ENCODE measurements at places on chromosomes 7 and 10.

- DNase-seq, result no peak
Measured at GRCh38 chr7:74138334-74138867, 35.8 kb upstream of the EIF4H start.

DNA sequence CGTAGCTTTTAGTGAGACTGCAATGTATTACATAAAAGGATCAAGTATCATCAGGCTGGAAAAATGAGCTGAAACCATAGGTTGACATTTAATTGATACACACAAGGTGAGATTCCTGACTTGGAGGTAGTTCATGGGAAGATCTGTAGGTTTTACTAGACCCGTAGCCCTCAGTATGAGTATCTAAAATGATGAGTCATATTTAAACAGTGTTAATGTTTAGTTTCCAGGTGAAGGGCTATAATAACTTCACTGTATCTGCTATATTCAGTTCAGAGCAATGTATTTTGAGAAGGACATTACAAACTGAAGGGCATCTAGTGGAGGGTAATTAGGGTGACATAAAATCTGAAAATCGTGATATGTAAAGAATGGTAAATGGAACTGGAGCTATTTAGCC lies 35.0 kb downstream of the ENTPD1 start:
- no peak for DNase-seq

GRCh38 chr7:132381742-132382472 lies 194.4 kb downstream of the PLXNA4 start:
- DNase-seq, result no peak

GRCh38 chr7:111320133-111320532 lies 229.2 kb downstream of the LRRN3 start:
- no peak for DNase-seq

GRCh38 chr10:120012131-120012400 lies 119.5 kb downstream of the SEC23IP start:
- DNase-seq, result no peak

GRCh38 chr10:122307669-122308416 lies 36.7 kb downstream of the BTBD16 start:
- DNase-seq, result peak; percentile 98

- no peak for DNase-seq
Measured at GRCh38 chr10:86030312-86030711, 336.3 kb downstream of the GRID1 start.

GRCh38 chr7:1532456-1533254 lies 2.2 kb downstream of the MAFK start:
- peak; percentile 84 for DNase-seq

DNA sequence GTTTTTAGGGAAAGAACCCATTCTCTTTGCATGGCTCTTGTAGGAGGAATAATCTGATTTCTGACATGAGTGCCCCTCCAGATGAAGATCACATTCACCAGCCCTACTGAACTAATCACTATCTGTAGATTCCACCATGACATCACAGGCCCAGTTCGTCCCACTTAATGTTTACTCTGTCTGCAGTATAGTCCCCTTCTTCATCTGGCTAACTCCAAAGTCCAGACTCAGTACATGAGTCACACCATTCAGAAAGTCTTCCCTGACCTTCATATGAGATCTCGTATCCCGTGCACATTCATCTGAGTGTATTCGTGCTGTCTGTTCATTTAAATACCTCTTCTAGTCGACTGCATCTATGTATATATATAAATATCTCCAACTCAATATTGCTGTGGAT lies 366.5 kb upstream of the AKR1E2 start:
- no peak for DNase-seq

GRCh38 chr7:1852517-1853430 lies 182.7 kb downstream of the ELFN1 start:
- no peak for DNase-seq

DNA sequence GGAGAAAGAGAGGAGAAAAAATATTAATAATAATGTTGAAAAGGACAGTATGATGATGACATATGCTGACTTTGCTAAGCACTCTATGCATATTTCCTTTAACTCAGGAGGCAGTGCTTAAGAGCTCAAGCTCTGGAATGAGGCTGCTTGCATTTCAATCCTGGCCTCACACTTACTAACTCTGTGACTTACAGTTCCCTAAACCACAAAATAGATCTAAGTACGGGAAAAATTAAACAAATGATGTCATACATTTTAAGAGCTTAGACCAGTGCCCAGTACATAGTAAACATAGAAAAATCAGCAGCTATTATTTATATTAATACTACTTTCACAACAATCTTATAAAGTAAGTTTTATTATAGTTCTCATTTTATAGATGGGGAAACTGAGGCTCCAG lies 61.3 kb downstream of the GFRA1 start:
- DNase-seq, result peak; percentile 91

GRCh38 chr7:118590107-118590506 lies 365.6 kb downstream of the ANKRD7 start:
- no peak for DNase-seq

- no peak for DNase-seq
Measured at GRCh38 chr7:46484906-46485305, 563.8 kb upstream of the IGFBP3 start.

DNA sequence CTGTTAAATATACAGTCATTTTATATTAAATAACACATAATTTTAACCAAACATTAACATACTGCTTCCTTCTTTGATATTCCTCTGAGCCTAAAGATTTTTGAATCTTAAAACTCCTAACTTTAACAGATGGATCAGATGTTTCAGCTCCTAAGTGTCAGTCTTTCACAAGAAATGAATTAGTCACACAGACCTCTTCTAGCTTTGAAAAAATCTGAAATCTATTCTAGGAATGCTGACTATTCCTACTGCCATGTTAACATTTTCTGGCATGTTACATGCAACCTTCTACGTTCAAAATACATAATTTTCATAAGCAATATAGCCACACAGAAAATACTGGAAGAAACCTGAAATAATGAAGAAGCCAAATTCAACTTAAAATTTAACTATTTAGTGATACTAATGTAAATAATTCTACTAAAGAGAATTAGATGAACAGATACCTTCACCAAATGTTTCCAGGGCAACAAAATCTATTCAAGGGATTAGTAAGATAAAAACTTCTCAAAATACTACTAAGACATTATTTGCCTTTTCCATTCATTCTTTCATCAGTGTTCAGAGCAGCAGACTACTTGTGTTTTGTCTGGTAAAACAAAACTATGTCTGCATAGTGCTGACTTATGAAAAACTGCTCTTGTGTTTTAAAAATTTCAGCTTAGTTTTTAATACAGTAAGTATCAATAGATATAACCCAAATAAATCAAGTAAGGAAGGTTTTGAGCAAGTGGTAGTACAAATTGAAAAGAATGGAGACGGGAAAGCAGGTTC lies 9.2 kb downstream of the JMJD1C start:
- DNase-seq, result peak; percentile 86

DNA sequence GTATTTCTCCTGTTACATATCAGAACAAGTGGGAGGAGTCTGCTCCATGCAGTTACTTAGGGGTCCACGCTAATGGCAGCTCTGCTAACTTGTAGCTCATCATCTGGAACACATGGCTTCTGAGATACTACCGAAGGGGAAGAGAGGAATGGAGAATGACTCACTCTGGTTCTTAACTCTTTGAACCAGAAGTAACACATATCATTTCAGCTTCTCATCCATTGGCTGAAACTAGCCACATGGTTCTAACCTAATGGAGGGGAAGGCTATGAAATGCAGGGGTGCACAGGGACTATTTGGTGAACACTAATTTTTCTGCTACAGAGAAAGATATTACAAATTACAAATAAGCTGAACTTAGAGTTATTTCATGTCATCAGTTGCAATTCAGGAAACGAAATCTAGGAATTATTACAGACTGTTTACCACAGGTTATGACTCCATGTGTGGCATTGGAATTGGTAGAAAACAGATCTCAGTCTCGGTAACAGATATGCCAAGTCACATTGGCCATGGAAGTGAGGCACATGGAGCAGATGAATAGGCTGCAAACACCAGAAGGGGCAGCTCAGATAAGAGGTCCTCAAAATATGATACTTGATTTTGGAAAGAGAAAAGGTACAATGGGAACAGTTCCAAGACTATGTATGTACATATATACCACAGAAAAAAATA lies 9.4 kb upstream of the KAT6B start:
- DNase-seq, result no peak

DNA sequence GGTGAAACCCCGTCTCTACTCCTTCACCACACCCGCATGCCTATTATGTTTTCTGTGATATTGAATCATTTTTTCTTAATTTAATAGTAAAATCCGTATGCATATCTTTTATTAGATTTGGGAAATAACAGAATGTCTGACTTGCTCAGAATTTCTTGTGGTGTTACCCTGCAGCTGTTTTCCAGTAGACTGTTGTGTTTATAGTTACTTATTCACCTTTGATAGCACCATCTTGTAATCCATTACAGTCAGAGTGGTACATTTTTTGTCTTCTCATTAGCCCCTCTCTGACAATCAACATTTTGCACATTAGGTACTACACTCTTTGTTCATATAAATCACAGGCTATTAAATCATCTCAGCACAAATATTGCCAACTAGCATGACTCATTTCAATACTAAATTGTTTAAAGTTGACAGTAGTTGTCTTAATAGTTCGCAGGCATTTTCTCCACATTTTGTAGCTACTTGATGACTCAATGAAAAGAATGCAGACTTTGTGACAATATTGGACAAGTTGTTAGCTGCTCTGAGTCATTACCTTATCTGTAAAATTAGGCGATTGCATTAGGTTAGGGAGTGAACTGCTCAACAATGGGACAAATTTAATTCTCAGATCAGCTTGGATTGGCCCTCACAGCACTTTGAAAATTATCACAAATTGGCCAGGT lies 17.8 kb upstream of the SLC16A12 start:
- peak; percentile 96 for DNase-seq

GRCh38 chr10:16717622-16718395 lies 99.4 kb downstream of the RSU1 start:
- DNase-seq, result peak; percentile 77

DNA sequence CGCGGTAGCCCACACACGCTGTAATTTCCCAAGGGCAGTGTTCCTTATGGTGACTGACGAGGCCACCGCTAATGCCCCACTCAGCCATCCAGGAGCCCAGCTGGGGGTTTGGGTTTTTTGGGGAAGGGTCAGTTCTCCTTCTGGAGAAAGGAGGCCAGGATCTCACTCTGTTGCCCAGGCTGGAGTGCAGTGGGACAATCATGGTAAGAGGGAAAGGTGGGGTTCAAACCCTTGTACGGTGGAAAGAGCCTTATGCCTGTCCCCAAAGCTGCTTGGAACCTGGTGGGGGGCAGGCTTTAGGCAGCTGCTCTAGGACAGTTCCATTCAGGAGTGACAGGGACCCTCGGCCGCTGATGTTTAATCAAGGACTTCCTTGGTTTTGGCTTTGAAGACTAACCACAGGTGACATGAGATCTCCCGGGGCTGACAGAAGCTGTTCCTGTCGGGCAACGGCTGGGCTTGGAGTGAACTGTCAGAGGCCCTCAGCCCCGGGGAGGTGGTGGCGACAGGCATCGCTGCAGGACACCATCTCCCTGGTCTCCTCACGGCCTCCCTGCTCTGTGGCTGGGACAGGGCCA lies 84.5 kb downstream of the CARD11 start:
- DNase-seq, result no peak

- no peak for DNase-seq
Measured at GRCh38 chr7:55004579-55004978, 14.2 kb upstream of the EGFR start.

DNA sequence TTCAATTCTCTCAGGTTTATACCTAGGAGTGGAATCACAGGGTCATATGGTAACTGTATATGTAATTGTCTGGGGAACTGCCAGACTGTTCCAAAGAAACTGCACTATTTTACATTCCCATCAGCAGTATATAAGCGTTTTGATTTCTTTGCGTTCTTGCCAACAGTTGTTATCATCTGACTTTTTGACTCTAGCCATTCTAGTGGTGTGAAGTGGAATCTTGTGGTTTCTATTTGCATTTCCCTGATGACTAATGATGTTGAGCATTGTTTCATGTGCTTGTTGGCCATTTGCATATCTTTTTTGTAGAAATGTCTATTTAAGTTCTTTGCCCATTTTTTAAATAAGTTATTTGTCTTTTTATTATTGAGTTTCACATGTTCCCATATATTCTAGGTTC lies 44.3 kb upstream of the ZC3HAV1 start:
- peak; percentile 66 for DNase-seq

DNA sequence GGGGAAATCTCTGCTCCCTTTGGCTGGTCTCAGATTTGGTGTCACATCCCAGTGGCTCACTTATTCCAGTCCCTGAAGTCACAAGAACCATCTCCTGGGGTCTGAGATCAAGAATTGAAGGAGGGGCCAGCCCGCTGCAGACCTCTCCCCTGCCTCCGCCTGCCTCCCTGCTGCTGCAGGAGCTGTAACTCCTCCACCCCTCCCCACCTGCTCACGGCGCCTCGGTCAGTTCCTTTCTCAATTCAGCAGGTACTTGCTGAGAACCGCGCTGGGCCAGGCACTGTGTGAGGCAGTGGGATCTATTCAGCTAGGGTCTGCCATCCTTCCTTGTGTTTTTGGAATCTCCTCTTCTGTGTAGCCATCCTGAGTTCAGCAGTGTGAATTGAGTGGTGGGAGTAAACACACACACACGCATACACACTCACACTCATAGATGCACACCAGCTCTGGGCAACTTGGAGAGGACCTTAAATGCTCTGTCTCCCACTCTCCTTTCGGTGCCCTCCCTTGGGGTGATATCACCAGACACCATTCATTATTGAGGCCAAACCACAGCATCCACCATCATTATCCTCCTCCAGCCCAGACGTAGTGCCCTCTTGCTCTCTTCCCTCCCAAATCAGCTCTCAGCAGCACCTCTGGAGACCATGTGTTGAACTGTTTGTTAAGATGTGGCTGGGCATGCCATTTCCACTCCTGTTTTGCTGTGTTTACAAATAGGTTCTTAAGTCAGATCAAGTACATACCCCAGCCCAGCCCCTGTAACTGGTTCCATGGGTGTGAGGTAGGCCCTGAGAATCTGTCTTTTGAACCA lies 22.0 kb upstream of the ANKRD2 start:
- DNase-seq, result no peak

DNA sequence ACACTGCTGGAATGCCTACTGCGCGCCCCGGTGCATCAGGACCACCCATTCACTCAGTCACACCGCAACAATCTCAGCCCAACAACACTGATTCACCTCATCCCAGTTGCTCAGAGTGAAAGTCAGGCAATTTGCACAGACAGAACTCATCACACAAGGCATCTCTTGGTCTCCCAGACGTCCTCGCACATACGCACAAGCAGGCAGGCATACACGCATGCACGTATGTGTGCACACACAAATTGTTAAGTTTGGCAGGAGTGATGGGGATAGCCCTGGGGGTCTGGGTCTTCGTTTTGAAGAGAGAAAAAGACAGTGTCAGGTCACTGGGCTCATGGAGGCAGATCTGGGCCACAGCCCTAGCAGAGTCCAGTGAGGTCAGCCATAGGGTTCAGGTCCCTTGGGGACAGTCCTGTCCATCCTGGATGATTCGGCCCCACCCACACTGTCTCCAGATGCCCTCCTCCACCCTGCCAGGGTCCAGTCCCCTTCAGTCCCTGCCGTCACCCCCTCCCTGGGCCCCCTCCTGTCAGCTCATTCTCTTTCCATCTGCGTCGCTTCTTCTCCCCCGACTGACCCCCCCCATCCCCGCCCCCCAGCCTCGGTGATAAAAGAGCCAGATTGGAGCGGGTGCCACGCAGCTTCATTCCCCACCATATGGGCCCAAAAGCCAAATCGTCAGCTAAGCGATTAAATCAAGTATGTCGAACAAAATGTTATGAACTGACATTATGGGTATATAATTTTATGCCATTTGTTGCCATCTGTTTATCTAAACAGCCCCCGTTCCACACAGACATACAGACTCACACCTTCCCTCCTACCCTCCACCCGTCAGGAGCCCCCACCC lies 48.5 kb upstream of the SLF2 start:
- no peak for DNase-seq

Measured in fibroblast of skin of scalp (primary cell).